Colonic mucosa (tissue), 4 donors: ENCODE measurements at places on chromosomes 7 and 10. TPM values are rescaled to one million over a fixed set of nuclear protein-coding genes. Genes with fewer than 3 reads are reported as not detected.
A peak's percentile ranks its signal among the peaks of the same experiment; 100 is the strongest.

Gene ANKRD7
- total RNA-seq, result not detected

- no peak overlapping the region for H3K4me3 ChIP-seq
- no peak for DNase-seq
- H3K4me1 ChIP-seq, result no peaks in the 10 kb centered on the region
- no peaks in the 10 kb centered on the region for H3K36me3 ChIP-seq
- H3K27ac ChIP-seq, result no peak overlapping the region
- H3K27me3 ChIP-seq, result no peaks in the 10 kb centered on the region
Measured at GRCh38 chr7:98729121-98729520, 112.0 kb downstream of the NPTX2 start.

DNA sequence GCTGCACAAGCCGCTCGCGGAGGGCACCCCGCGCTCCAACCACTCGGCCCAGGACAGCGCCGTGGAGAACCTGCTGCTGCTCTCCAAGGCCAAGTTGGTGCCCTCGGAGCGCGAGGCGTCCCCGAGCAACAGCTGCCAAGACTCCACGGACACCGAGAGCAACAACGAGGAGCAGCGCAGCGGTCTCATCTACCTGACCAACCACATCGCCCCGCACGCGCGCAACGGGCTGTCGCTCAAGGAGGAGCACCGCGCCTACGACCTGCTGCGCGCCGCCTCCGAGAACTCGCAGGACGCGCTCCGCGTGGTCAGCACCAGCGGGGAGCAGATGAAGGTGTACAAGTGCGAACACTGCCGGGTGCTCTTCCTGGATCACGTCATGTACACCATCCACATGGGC lies 50.0 kb downstream of the FIGNL1 start:
- no peaks in the 10 kb centered on the region for H3K36me3 ChIP-seq
- no peak for DNase-seq
- no peaks in the 10 kb centered on the region for H3K27me3 ChIP-seq

Gene PDGFA
- total RNA-seq, result 34.9 TPM

Gene CRTAC1
- 1.4 TPM for total RNA-seq

DNA sequence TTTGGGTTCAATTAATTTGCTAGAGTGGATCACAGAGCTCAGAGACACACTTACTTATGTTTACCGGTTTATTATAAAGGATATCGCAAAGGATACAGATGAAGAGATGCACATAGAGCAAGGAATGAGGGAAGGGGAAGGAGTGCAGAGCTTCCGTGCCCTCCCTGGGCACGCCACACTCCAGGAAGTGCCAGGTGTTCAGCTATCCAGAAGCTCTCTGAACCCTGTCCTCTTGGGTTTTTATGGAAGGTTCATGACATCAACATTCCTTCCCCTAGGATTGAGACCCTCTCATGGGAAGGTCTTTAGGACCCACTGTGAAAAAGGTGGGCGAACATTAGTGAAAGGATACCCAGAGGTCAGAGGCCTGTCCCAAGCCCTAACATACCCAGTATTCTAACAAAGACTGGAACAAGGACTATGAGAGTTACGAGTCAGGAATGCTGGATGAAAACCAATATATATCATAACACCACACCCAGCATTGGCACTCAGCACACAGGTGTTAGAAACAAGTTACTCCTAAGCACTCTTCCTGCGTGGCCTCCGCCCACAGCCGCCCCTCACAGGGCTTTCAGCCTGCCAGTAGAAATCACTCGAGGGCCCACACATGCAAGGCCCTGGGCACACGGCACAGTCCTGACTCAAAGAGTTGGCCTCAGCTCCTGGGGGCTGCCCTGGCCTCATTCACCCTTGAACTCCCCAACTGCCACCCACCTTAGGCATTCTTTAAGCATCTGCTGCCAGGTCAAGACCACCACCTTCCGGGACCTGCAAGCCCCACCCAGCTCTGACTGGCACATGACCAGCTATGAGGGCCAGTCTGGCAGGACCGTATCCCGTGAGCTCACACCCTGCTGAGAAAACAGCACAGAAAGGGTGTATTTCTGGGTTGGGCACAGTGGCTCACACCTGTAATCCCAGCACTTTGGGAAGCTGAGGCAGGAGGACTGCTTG lies 5.6 kb upstream of the AIFM2 start:
- H3K27me3 ChIP-seq, result no peaks in the 10 kb centered on the region
- peak; percentile 73 for DNase-seq
- peaks cover 4% of the 10 kb centered on the region for H3K4me1 ChIP-seq
- no peak overlapping the region for H3K4me3 ChIP-seq

GRCh38 chr7:91181949-91182348 lies 82.3 kb upstream of the FZD1 start:
- no peaks in the 10 kb centered on the region for H3K4me1 ChIP-seq
- DNase-seq, result no peak
- no peak overlapping the region for H3K27ac ChIP-seq
- H3K27me3 ChIP-seq, result no peaks in the 10 kb centered on the region
- H3K4me3 ChIP-seq, result no peak overlapping the region

Gene LARP4B
- 136 TPM for total RNA-seq
